Iris pigment epithelial cell (primary cell): ENCODE measurements at places on chromosomes 4 and X.

- DNase-seq, result peak; percentile 27
These were observed 444.2 kb downstream of the IDS start for GRCh38 chrX:149060921-149061320.

- peak; percentile 54 for DNase-seq
These were observed 27.8 kb downstream of the BANK1 start for GRCh38 chr4:101818362-101818761.

DNA sequence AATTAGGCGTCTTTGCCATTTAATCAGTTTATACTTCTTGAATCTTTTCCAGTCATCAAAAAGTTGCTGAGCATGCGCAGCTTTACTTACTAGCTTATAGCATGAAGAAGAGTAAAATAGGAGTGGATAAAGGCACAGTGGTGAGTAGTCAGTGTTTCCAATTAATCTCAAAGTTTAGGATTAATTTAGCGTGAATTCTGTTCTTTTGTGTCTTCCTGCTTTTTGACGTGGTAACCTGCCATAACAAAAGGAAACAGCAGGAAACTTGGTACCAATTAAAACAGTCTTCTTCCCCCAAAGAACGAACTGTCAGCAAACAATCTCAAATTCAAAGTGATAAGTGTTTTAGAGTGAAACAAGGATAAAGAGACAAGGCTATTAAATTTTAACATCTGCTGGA lies 61.9 kb downstream of the TET2 start:
- no peak for DNase-seq

- DNase-seq, result no peak
These were observed 98.1 kb downstream of the MMRN1 start for GRCh38 chr4:89992744-89993143.

DNA sequence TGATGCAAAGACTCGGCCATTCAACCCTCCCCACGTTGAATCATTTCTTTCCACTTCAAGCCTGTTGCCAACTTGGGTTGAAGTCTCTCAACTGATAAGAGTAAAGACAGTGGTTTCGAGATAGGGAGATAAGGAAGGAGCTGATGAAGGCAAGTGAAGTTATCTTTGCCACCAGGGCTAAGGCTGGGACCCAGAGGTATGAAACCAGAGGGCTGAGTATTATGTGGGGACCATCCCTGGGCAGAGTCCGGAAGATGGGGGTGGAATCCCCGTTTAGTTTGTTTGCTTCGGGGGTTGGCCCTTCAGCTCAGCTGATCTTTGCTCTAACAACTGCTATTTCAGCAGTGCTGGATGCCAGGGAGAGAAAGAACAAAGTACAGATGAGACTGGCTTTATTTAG lies 2.3 kb upstream of the XPNPEP2 start:
- DNase-seq, result no peak

DNA sequence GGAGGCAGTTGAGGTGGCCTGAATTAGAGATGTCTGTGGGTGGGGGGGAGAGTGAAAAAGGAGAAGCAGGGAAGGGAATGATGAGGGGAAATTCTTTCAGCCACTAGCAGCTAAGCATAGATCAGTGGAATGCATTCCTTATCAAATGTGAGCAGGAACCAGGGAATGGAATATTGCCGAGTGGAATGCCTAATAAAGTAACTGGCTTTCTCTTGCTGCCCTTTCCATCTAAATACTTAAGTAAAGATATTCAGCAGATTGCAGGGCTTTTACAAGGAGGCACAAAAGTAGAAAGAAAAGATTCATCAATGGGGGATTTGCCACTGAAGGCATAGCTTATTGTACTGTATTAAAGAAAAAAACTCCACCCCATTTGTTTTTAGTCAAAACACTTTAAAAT lies 263.0 kb upstream of the RPS6KA3 start:
- DNase-seq, result no peak

DNA sequence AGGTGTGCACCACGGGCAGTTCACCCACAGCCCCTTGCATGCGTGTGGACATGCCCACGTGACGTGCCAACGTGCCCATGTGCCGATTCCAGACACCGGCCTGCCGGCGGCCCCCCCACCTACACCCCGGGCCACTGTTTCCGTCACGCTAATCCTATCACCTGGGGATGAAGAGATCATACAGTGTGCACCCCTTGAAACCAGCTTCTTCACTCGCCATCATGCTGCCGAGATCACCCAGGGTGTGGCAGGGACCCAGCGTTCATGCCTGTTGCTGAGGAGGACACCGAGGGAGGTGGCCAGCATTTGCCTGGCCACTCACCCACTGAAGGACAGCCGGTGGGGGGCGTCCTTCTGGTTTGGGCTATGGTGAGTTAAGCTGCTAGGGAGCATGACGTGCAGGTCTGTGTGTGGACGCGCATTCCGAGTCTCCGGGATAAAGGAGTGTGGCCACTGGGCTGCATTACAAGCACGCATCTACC lies 14.1 kb downstream of the CTBP1 start:
- DNase-seq, result no peak

DNA sequence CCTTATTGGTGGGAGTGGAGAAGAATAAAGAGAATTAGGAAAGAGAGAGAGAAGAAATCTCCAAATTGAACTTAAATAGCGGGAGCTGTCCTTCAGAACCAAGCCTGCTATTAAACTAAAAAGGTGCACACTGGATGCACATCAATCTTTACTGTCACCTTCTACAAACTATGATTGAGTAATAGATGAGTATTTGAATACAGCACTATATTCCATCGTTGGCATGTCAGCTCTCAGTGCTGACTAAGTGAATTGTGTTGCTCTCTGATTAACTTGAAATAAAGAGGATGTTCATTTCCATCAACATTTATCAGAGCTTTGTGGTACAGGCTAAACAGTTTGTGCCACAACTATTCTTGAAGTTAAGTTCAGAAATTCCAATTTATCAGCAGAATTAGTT lies 143.7 kb upstream of the PABPC4L start:
- no peak for DNase-seq

DNA sequence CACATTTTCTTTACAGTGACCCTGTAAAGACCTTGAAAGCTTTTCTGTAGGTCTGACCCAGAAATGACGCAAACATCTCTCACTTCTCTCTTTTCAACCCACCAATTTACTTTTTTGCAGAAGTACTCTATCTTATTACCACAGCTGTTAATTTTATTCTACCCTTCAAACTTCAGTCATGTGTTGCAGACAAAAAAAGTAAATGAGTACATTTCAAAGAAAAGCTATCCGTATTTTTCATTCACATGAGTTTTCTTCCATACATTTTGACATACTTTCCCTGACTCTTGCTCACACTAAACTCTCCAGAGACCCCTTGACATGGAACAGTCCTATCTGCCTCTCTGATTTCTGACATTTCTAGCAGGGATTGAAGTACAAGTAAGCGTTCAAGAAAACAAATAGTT lies 51.7 kb downstream of the SLC7A11 start:
- no peak for DNase-seq

GRCh38 chr4:173370130-173370476 lies 651 bp upstream of the SAP30 start:
- DNase-seq, result no peak
